ENCODE measurements at places on chromosomes 1 and 21.

DNA sequence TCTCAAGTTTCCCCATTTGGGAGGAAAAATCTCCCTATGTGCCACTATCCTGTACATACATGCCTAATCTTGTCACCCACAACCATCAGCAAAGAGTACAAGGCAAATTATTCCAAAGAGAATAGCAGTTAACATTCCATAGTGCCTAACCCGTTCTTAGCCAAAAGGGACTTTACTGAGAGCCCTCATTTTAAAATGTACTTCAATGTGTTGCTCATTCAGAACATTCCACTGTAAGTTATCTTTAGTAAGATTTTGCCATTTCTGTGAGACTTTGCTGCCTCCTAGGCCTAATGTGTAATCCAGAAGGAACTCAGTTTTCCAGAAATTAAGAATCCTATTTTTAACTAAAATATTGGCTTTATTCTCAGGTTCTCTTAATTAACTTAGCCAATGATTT is 11.3 kb upstream of the MRPL55 start:
- DNase-seq = no peak

- DNase-seq = peak; percentile 85
Measured at GRCh38 chr1:109790735-109791494, 27.2 kb upstream of the EPS8L3 start.

- DNase-seq = peak; percentile 65
Measured at GRCh38 chr1:25110485-25110884, 121.8 kb downstream of the SYF2 start.

GRCh38 chr1:202349206-202349928 is 868 bp downstream of the PPP1R12B start:
- DNase-seq = peak; percentile 66

GRCh38 chr1:62746086-62746808 is 37.7 kb upstream of the ATG4C start:
- peak; percentile 65 for DNase-seq

DNA sequence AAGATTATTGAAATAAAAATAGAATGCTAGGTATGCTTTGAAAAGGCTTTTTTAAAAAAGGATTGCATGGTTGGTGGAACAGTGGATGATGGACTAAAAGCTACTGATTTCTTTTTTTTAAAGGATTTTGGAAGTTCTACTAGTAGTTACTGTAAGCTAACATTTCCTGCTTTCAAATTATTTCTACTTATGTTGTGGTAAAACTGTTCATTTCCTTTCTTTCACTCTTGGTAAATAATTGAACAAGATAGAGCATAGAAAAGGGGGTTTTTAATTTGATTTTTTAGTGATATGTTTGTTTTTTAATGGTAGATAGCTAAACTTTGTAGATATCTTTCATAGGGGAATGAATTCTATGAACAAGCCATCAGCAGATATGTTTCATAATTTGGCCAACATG is 104.4 kb downstream of the OLFML2B start:
- DNase-seq = no peak

DNA sequence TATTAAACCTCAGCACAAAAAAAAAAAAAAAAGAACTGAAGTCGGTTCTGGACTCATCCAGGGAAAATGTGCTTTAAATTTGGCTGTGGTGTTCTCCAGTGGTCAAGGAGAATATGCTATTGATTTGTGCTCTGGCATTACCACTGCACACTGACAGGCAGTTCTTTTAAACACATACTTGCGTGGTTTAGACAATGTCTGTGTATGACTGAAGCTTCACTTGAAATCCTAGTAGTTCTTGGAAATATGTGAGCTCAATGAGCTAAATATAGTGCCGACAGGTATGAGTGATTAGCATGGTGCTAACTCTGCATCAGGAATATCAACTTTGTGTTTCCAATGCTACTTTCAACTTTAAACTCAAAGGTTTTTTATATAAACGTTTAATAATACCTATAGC is 415.6 kb downstream of the SMYD3 start:
- DNase-seq = no peak

DNA sequence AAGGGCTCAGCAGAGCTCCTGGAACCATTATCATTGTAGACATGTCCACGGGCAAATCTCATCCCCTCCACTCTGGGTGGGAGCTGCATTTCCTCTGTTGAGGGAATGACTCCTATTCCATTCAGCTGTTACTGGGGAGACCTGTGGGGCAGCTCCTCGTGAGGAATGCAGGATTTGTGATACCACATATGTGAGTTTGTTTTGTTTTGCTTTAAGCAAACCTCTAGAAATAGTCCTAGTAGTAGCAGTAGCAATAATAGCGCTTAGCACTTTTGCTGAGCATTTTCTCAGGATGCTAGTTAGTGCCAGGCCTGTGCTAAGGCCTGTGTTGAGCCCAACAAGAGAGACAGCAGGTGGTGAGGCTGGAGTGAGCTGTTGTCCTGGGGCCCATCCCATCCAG is 10.8 kb downstream of the OLIG1 start:
- no peak for DNase-seq

GRCh38 chr1:32874860-32875752 is 4.4 kb upstream of the FNDC5 start:
- no peak for DNase-seq

DNA sequence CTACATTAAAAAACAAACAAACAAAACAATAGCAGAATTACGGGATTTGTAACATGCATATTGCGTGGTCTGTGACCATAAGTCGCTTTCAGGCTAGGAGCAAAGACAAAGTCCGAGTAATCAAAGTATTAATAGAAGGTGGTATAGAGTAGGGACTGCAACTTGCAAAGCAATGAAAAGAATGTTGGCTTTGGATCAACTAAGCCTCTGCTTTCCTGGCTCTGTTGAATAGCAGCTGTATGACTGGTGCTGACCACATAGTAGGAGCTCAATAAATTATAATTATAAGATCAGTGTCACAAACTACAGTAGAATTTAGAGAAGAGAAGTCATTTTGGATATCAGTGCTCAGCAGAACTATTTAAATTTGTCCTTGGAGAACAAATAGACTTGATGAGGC is 586.4 kb downstream of the DPYD start:
- DNase-seq = no peak

- no peak for DNase-seq
Measured at GRCh38 chr1:68705466-68705865, 208.6 kb upstream of the DEPDC1 start.

DNA sequence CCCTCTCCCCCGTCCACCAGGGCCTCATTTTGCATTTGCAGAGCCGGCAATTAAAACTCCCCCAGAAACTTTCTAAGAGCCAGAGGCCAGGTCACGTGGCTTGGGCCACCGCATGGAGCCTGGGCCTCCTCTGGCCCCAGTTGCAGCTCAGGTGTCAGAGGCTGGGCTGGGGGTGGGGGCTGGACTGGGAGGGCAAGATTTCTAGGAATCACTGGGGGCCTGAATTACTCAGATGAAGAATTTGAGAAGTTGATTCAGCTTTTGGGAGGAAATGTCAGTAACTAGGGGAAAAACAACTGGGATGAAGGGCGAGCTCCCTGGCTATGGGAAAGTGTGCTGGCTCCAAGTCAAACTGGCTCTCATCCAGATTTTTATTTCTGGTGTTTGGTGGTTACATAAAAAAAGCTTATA is 151.0 kb downstream of the CDC7 start:
- DNase-seq = no peak

- DNase-seq = peak; percentile 57
Measured at GRCh38 chr21:37356706-37357105, 9.9 kb upstream of the DYRK1A start.

DNA sequence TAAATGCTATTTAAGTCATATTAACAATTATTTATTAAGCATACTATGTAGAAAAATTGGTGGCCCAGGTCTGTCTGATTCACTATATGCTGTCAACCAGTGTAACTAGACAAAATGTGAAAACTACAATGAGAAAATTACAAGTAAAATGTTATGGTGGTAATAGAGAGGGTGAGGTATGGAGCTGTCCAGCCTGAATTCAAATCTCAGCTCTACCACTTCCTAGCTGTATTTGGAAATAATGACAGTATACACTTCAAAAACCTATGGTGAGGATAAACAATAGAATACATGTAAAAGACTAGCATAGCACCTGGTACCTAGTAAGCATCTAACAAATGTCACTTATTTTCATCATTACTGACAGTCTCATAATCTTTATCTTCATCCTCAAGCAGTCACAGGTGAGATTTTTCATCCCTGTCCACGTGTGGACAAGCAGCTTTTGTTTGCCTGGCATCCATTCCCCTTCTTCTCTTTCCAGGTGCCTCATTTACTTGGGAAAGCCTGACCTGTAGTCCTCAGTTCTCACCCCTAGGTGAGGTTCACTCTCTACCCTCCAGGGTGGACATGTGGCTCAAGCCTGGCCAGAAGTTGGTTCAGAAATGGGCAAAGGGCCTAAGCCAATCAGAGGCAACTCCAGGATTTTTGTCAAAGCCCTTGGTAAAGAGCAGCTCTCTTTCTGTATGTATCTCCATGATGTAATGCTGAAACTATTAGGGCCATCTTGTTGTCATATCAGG is 29.5 kb downstream of the EGLN1 start:
- no peak for DNase-seq

GRCh38 chr1:74733604-74734484 is 892 bp downstream of the TYW3 start:
- DNase-seq = peak; percentile 76

Measured in inflammatory macrophage treated with lipopolysaccharide for 4 hours (primary cell).